B cell (primary cell): ENCODE measurements at places on chromosomes 6 and 20. TPM values are rescaled to one million over a fixed set of nuclear protein-coding genes. Genes with fewer than 3 reads are reported as not detected.

The PNPLA1 gene
- polyA plus RNA-seq = 0.10 TPM in 1 of 2 replicates, not detected in the other

GRCh38 chr20:48905297-48905647 lies 16.2 kb upstream of the ARFGEF2 start:
- no peak for DNase-seq

- DNase-seq = no peak
Measured at GRCh38 chr6:90496258-90497016, 90.4 kb downstream of the MAP3K7 start.

GRCh38 chr6:61745994-61746393 lies 540.0 kb downstream of the KHDRBS2 start:
- no peak for DNase-seq

- no peak for DNase-seq
Measured at GRCh38 chr6:101799531-101799930, 406.0 kb downstream of the GRIK2 start.

DNA sequence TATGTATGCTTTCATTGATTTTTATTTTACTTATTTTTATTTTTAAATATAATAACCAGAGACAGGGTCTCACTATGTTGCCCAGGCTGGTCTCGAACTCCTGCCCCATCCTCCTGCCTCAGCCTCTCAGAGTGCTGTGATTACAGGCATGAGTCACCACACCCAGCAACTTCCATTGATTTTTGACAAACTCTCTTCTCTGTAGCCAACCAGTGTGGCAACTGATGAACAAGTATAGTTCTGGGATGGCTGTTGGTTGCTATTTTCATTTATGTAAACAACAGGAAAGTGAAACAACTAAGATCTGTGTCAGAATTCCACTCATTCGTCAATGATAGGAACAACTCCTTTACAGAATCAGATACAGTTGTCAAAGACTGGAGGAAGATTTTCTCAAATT lies 356.7 kb upstream of the JARID2 start:
- no peak for DNase-seq

DNA sequence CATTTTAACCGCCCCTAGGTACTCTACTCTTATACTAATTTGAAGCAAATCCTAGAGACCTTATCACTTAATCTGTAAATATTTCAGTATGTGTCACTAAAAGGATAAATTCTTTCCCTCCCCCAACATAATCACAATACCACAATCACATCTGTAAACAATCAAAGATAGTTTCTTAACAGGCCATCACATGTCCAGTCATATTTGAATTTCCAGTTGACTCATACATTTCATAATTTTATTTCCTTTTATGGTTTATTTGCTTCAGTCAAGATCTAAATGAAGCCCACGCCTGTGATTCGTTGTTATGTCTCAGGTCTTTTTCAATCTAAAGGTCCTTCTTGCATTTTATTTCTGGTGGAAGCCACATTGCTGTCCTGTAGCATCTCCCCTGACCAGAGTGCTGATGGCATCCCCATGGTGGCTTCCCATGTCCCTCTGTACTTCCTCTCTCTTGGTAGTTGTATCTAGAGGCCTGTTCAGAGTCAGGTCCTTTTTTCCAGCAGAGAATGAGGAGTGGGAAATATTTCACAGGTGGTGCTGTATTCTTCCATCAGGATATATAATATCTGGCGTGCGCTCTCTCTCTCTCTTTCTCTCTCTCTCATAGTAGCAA lies 128.6 kb upstream of the SLC22A23 start:
- DNase-seq = no peak

The GPLD1 gene
- polyA plus RNA-seq = 1.6 and 1.9 TPM in 2 replicates

The ITCH gene
- polyA plus RNA-seq = 10.0 and 13.8 TPM in 2 replicates

- no peak for DNase-seq
Measured at GRCh38 chr6:33907227-33907626, 103.4 kb upstream of the MLN start.

DNA sequence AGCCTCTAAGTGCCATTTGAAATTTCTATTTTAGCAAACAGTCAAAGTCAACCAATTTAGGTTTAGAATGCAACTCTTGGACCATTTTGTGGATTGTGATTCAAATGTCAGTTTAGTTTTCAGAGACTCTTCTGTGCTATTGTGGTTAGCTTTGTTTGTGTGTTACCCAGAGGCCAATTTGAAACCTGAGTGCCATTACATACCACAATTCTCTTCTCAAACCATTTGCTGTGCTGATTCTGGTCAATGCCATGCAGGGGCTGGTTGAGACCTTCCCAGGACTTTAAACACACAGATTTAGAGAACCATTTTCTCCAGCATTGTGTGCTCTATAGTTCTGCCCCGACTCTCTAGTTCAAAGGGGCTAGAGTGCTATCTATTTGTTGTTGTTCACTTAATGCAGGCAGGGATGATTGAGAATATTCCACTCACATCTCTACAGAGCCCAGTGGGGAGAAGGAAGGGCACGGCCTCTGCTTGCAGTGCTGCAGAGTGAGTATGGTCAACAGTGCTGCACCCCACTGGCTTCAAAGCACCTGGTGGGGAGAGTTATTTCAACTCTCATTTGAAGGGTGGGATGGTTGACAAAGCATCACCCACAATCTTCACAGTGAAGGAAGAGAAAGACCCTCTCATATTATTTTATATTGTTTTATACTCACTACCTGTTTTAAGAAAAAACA lies 738.2 kb downstream of the COL12A1 start:
- DNase-seq = no peak

DNA sequence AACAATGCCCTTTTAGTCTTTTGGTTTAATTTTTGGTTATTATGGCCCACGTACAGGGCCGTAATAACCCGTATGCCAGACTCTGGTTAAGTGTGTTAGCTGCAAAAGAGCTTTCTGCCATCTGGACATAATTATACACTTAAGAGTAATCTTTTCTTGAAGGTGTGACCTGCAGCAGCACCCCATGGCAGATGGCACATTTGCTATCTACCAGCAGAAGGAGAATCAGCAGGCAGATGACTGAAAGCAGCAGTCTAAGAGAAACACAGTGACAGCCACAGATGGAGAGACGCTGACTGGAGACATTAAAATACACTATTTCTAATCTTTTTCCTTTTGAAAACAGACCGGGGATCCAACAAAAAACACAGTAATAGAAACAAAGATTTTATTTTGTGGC lies 18.7 kb downstream of the ASF1A start:
- DNase-seq = no peak

The SMLR1 gene
- polyA plus RNA-seq = not detected in 2 replicates

GRCh38 chr6:43938178-43939105 lies 168.4 kb downstream of the VEGFA start:
- DNase-seq = no peak

- DNase-seq = no peak
Measured at GRCh38 chr6:135680964-135681913, 170.3 kb upstream of the PDE7B start.
